ENCODE measurements at places on chromosomes 11 and 22.

DNA sequence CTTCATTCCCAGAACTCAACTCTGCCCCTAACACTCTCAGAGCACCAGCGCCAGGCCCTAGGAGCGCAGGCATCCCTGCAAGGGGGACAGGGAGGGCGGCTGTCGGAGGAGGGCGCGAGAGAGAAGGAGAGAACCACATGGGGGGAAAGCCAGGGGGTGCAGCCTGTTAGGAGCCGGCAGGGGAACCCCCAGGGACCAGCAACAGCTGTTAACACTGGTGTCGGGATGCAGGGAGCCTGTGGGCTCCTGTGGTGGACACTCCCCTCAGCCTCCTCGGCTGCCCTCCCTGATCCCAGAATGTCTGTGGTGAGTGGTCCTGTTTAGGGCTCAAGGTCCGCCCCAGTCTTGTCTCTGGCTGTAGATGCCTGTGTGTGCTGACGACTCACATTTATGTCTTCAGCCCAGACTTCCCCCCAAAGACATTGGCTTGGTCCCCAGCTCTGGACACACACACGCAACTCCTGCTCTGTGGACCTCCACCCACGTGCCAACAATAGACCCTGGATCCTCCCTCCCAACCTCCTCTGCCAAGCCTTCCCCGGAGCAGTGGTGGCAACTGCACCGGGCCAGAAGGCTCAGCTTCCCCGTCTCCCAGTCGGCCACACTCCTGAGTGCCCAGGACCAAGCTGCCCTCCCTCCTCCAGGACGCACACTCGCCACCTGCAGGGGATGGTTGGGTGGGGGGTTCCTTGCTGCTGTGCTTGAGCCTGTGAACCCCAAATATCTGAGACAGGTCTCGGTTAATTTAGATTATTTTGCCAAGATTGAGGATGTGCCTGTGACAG is 817 bp upstream of the IFITM5 start:
- DNase-seq: no peak

GRCh38 chr11:101397979-101398378 is 185.8 kb downstream of the TRPC6 start:
- DNase-seq: no peak

DNA sequence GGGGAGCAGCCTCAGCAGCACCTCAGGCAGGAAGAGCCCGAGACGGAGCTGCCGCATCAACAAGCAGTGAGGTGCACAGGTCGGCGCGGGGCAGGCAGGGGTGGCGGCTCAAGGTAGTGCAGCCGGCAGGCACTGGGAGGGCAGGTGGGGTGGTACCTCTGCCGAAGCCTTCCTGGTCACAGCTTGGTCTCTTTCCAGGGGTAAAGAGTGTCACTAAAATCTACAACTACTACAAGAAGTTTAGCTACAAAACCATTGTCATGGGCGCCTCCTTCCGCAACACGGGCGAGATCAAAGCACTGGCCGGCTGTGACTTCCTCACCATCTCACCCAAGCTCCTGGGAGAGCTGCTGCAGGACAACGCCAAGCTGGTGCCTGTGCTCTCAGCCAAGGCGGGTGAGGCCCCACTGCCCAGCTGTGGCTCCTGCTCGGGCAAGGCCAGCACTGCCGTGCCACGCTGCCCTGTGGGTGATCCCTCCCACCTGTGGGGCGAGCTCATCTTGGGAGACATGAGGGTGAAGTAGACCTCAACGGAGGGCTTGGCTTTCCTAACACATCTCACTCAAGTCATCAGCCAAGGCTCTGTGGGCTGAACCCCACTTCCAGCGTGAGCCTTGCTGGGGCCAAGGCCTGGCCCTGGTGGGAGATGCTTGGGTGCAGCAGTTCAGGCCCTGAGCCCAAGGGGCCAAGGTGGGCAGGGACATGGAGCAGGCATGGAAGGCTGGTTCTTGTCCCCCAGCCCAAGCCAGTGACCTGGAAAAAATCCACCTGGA is 13.6 kb downstream of the GATD1 start:
- no peak for DNase-seq

DNA sequence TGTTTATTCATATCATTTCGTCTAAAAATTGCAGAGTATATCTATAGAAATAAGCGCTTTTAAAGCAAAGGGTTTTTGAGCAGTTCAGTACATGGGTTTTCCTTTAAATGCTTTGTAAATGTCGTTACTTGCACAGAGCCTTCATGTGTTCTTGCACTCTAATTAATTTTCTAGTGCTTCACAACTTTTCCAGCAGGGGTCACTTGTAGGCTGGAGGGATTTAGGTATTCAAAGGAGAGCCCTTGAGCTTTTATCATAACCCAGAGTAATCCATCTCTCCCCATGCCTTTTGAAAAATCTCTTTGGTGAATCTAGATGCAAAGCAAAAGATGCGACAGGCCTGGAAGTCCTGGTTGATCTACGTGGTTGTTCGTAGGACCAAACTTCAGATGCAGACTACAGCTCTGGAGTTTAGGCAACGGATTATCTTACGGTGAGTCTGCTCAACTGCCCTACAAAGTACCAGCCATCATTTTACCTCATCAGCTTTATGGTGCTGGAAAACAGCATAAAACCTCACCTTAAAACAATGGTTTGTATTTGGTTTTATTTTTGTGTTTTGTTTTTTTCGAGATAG is 60.4 kb downstream of the SFI1 start:
- no peak for DNase-seq

- no peak for DNase-seq
Observed at GRCh38 chr11:111976767-111977145, 39.6 kb downstream of the DIXDC1 start.

DNA sequence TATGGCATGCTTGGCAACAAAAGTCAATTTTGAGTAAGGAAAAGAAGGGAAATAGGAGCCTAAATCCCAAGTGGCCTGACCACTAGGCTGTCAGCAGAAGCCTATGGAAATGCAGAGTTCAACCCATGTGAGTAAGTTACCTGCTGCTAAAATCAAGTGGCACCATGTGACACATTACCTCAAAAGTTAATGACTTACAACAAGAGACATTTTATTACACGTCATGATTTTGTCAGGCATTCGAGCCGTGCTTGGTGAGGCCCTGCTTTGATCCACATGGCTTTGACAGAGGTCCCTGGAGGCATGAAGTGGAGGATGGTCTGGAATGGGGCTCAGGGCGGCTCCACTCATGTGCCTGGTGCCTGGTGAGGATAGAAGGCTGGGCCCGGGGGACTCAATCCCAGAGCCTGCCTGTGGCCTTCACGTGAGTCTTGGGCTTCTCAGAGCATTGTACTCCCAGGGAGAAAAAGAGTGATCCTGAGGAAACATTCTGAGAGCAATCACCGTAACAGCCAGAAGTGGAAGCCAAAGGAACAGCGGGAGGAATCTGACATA is 339.1 kb upstream of the B3GAT1 start:
- no peak for DNase-seq

- DNase-seq: no peak
Observed at GRCh38 chr22:33883561-33883960, 36.7 kb downstream of the LARGE1 start.

DNA sequence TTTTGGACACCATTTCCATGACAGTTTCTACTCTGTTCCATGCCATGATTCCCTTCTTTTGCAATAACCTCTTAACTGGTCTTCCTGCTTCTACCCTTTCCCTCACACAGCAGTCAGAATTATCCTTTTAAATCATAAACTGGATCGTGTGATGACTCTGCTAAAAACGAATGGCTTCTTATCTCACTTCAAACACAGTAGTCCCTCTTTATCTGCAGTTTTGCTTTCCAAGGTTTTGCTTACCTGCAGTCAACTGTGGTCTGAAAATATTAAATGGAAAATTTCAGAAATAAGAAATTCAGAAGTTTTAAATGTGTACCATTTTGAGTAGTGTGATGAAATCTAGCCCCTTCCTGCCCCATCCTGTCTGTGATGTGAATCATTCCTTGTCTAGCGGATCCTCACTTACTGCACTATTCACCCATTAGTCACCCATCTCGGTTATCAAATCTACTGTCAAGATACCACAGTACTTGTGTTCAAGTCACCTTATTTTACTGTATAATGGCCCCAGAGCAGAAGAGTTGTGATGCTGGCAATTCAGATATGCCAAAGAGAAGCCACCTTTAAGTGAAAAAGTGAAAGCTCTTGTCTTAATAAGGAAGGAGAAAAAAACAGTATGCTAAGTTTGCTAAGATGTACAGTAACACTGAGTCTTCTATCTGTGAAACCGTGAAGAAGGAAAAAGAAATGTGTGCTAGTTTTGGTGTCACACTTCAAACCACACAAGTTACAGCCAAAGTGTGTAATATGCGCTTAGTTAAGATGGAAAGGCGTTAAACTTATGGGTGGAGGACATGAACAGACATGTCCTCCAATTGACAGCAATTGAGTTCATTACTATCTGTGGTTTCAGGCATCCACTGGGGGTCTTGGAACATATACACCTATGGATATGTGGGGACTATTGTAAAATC is 283.0 kb downstream of the DDX10 start:
- DNase-seq: no peak

Measured in stimulated activated CD4-positive, alpha-beta T cell treated with anti-CD3 and anti-CD28 coated beads, Interleukin-15, amount 100 ng/mL, for 1 hour (primary cell).